ENCODE measurements at places on chromosomes 13 and 19. TPM values are rescaled to one million over a fixed set of nuclear protein-coding genes. Genes with fewer than 3 reads are reported as not detected.

The PSG7 gene
- not detected for polyA plus RNA-seq

The CEACAM3 gene
- not detected for polyA plus RNA-seq

The ZNF763 gene
- 1.9 TPM for polyA plus RNA-seq

The ODAD3 gene
- polyA plus RNA-seq, result not detected

The FUT2 gene
- 107 TPM for polyA plus RNA-seq

The ZNF442 gene
- polyA plus RNA-seq, result not detected

The PGLYRP1 gene
- not detected for polyA plus RNA-seq

The KCNC3 gene
- 0.22 TPM for polyA plus RNA-seq

The CAPNS1 gene
- polyA plus RNA-seq, result 913 TPM

The CATSPERD gene
- not detected for polyA plus RNA-seq

The B3GNT8 gene
- polyA plus RNA-seq, result 37.3 TPM

The ZNF728 gene
- polyA plus RNA-seq, result not detected

The VSIG10L gene
- polyA plus RNA-seq, result 2.6 TPM
